ENCODE measurements at places on chromosomes 4 and X.

GRCh38 chrX:136635235-136635634, 12.7 kb upstream of the CD40LG start:
- peak; percentile 31 for DNase-seq

DNA sequence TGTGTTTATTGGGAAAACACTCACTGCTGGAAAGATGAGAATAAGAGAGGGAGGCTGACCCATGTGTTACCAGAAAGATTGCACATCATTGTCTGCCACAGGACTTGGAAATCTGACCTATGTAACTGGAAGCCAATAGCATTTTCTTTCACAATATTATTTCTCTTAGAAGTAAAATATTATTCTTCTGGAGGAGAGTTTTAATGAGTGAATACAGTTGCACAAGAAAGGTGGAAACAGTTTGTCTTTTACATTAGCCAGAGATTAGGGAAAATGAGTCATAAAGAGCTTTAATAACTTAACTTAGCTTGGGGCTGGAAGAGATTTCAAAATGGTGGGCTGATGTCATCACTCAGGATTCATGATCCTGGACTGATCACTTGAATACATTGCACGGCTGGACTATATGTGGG, 31.5 kb upstream of the LNX1 start:
- no peak for DNase-seq

DNA sequence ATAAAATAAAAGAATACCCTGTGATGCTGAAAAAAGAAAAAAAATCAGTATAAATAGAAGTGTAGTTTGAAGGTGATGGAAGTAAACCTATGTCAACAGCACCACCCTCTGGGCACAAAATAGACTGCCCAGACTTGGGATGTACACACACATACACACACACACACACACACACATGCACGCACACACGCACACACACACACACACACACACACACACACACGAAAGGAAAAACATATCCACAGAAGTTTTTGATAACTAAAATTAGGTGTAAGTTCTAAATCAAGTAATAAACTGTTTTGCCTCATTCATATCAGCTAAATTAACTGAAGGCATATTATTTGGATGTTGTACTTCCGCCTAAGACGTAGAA, 40.5 kb downstream of the ANXA5 start:
- DNase-seq: peak; percentile 35

GRCh38 chr4:37749398-37749988, 63.3 kb upstream of the RELL1 start:
- DNase-seq: no peak

DNA sequence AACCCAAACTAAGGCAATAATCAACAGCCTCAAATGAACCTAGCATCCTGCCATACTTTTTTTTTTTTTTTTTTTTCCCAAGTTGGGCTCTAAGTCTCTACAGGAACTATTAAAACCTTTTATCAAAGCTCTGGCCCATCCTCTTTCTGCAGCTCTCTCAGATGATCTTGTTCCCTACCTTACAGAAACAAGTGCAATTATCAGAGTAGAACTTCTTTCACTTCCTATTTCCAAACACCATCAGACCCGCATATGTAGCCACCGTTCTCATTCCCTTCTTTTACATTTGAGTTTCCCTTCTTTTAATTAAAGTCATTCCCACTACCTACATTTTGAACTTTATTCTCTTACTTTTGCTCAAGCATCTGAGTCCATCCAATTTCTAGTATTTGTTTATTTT, 690.6 kb downstream of the DMD start:
- DNase-seq: no peak

- no peak for DNase-seq
Observed at GRCh38 chrX:136656361-136656964, 8.5 kb downstream of the CD40LG start.

GRCh38 chr4:76963131-76963750, 13.7 kb downstream of the SEPTIN11 start:
- DNase-seq: no peak
